ENCODE measurements at places on chromosomes 6 and 20. TPM values are rescaled to one million over a fixed set of nuclear protein-coding genes. Genes with fewer than 3 reads are reported as not detected.

DNA sequence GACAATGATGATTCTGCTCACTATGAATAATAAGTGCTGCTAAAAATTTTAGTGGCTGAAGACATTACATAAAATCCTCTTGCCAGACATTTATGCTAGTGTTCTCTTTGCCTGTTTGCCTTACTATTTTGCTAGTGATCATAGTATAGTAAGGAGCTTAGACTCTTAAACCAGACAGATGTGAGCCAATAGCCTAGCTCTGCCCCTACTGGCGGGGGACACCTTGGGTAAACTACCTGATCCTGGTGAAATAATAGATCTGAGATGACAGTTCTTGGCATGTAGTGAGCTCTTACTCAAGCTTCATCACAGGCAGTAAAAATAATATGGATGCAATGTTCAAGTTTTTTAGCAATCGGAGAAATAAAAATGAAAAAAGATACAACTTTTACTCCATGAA is 18.8 kb downstream of the ENPP3 start:
- H3K4me1 ChIP-seq = peaks cover 3% of the 10 kb centered on the region
- no peak overlapping the region for H3K4me3 ChIP-seq
- H3K36me3 ChIP-seq = no peaks in the 10 kb centered on the region
- no peaks in the 10 kb centered on the region for H3K27me3 ChIP-seq
- no peak overlapping the region for H3K27ac ChIP-seq
- DNase-seq = no peak

DNA sequence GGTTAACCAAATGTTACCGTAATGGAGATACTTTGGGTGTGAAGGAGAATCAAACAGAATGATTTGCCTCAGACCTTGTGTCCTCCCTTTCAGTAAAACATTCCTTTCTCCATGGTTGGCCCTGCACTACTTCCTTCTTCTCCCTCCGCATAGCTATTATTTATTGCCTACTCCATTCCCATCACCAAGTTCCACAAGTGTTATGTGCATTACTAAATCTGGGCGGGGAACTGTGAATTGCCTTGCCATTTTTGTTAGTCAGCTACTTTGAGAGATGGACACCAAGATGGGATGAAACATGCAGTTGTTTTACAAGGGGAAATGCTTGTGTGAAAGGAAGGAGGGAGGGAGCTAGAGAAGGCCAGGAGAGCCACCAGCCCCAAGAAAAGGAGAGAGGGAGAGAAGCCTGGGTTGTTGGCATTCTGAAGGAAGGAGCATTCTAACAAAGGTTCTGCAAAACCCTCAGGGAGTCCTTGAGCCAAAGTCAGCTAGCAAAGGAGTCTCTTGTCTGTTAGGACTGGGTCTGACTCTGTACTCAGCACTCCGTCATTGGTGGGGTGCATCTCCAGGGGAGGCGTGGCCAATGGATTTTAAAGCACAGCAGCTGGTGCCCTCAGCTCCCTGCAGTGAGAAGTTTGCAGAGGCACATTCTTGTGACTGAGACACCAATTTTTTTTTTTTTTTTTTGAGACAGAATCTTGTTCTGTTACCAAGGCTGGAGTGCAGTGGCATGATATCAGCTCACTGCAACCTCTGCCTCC is 83.6 kb upstream of the CHD6 start:
- DNase-seq = no peak
- H3K27me3 ChIP-seq = no peaks in the 10 kb centered on the region

- no peak overlapping the region for H3K4me3 ChIP-seq
- no peaks in the 10 kb centered on the region for H3K4me1 ChIP-seq
- H3K27me3 ChIP-seq = no peaks in the 10 kb centered on the region
- H3K27ac ChIP-seq = no peak overlapping the region
These were observed 4.4 kb downstream of the PPIL6 start for GRCh38 chr6:109436041-109436440.

DNA sequence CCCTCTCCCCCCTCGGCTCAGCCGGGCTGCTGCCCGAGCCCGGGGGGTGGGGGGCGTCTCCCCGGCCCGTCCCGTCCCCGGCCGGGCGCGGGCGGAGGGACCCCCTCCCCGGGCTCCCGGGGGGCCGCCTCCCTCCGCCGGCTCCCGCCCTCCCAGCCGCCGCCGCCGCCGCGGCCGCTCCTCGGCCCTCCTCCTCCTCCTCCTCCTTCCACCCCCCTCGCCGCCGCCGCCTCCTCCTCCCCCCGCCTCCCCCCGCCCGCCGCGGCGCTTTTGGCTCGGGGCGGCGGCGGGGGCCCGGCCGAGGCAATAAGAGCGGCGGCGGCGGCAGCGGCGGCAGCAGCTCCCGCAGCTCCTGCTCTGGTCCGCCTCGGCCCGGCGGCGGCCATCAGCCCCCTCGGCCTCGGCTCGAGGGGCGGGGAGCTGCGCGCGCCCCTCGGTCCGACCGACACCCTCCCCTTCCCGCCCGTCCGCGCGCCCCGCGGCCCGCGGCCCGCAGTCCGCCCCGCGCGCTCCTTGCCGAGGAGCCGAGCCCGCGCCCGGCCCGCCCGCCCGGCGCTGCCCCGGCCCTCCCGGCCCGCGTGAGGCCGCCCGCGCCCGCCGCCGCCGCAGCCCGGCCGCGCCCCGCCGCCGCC is 38.7 kb downstream of the GNAS start:
- peaks cover 12% of the 10 kb centered on the region for H3K4me1 ChIP-seq
- no peaks in the 10 kb centered on the region for H3K36me3 ChIP-seq
- peak overlapping the region; percentile 82 for H3K4me3 ChIP-seq
- H3K27ac ChIP-seq = peak overlapping the region; percentile 59
- H3K27me3 ChIP-seq = peaks cover 3% of the 10 kb centered on the region

DNA sequence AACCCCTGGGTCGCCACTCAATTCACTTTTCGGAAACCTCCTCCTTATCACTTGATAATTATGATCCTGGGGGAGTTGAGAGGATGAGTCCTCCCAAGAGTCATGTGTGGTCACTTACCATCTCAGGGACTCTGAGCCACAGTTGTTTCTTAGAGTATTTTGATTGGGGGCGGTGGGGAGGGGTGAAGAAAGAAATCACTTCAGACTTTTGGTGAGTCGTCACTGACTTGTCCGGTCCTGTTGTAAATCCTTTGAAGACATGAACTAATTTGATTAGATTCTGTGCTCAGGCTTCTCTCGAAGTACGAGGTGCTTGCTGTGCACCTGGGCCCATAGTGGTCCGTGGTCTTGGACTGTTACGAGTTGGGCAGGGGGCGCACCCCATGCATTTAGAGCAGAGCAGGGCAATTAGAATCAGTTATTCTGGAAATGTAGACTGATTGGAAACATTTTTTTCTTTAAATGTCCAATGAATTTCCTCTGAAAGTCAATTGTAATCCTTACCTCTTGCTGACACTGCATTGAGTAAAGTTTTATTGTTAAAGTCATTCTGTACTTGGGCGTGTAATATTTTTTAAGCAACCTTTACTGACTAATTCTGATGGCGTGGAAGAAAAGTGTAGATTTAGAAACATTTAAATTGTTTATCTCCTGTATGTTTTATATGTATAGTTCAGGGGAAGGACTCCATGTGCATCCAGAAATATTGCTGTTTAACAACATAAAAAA is 173.4 kb downstream of the SLC16A10 start:
- H3K4me3 ChIP-seq = no peak overlapping the region
- no peaks in the 10 kb centered on the region for H3K36me3 ChIP-seq
- H3K4me1 ChIP-seq = peaks cover 8% of the 10 kb centered on the region
- DNase-seq = peak; percentile 35

DNA sequence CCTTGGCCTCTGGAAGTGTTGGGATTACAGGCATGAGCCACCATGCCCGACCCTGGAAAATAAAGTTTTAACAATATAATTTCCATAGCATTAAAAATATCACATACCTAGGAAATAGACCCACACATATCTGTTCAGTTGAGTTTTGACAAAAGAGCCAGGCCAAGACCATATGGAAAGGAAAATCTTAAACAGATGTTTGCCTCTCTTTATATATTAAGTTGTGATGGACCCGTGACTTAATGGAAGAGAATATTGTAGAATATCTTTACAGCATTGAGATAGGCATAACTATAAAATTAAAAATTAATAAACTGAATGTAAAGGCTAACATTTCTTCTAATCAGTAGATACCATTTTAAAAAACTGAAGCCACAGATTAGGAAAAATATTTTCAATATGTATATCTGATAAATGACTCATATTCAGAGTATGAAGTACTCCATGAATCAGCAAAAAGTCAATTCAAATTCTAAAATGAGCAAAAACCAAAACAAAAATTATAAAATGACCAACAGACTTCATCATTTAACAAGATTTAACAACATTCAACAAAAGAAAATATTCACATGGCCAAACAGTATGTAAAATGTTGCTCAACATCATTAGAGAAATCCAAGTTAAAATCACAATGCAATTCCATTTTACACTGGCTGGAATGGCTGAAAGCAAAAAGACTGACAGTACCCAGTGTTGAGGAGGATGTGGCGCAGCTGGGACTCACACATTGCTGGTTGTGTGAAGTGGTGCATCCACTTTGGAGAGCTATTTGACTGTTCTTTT is 43.3 kb downstream of the GTF2H5 start:
- peaks cover 6% of the 10 kb centered on the region for H3K4me1 ChIP-seq
- H3K4me3 ChIP-seq = no peak overlapping the region
- peak overlapping the region; percentile 89 for H3K27ac ChIP-seq
- no peaks in the 10 kb centered on the region for H3K27me3 ChIP-seq
- peak; percentile 47 for DNase-seq

- no peaks in the 10 kb centered on the region for H3K4me1 ChIP-seq
- H3K27me3 ChIP-seq = no peaks in the 10 kb centered on the region
- peak; percentile 14 for DNase-seq
- no peaks in the 10 kb centered on the region for H3K36me3 ChIP-seq
- no peak overlapping the region for H3K4me3 ChIP-seq
These were observed 35.5 kb upstream of the BMP2 start for GRCh38 chr20:6732001-6732447.

GRCh38 chr6:137084865-137085617 is 40.3 kb upstream of the IL20RA start:
- H3K27me3 ChIP-seq = no peaks in the 10 kb centered on the region
- H3K4me3 ChIP-seq = no peak overlapping the region
- no peak overlapping the region for H3K27ac ChIP-seq
- H3K4me1 ChIP-seq = no peaks in the 10 kb centered on the region
- no peaks in the 10 kb centered on the region for H3K36me3 ChIP-seq

DNA sequence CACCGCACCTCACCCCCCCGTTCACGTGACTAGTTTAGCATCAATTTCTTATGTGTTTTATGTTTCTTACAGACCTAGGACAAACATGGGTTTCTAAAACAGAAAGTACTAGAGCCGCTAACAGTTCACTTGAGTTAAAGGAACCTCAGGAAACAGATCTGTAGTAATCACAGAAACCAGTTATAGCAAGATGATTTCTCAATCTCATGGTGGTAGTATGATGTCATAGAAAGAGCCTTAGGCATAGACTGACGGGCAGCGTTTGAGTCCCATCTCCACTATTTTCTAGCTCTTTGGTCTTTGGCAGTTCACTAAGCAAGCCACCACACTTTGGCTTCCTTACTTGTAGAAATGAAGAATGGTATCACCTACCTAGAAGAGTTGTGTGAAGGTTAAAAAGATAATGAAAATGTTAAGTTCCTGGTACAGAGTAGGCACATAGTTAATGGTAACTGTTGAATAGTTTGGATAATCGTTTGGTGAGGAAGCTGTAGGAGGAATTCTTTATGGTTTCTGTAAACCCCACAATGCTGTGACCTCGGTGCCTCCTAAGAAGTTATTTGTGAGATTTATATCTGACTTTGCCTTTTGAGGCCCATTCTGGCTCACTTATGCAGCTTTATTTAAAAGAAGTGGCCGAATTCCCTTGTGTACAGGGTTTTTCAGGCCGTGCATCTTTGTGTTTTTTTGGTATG is 21.3 kb downstream of the CTNNBL1 start:
- H3K27me3 ChIP-seq = no peaks in the 10 kb centered on the region
- no peaks in the 10 kb centered on the region for H3K36me3 ChIP-seq
- peak; percentile 20 for DNase-seq
- no peaks in the 10 kb centered on the region for H3K4me1 ChIP-seq
- H3K27ac ChIP-seq = no peak overlapping the region
- no peak overlapping the region for H3K4me3 ChIP-seq

DNA sequence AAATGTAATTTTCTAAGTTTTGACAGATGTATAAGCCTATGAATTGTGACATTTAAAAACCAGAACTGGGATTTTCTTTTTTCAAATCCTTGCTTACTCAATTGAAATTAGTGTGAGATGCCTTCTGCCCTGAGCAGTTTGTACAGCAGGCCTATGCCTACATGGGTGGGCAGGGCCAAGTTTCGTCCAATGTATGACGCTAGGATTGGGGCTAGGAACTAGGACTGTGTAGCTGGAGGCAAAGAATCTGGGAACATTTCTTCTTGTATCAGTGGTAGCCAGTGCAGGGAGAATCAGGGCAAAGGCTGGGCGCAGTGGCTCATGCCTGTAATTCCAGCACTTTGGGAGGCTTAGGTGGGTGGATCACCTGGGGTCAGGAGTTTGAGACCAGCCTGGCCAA is 3.9 kb upstream of the PTPRA start:
- H3K27me3 ChIP-seq = no peaks in the 10 kb centered on the region
- H3K4me1 ChIP-seq = peaks cover 5% of the 10 kb centered on the region
- H3K27ac ChIP-seq = no peak overlapping the region
- no peak for DNase-seq
- H3K4me3 ChIP-seq = no peak overlapping the region
- H3K36me3 ChIP-seq = peaks cover 3% of the 10 kb centered on the region

DNA sequence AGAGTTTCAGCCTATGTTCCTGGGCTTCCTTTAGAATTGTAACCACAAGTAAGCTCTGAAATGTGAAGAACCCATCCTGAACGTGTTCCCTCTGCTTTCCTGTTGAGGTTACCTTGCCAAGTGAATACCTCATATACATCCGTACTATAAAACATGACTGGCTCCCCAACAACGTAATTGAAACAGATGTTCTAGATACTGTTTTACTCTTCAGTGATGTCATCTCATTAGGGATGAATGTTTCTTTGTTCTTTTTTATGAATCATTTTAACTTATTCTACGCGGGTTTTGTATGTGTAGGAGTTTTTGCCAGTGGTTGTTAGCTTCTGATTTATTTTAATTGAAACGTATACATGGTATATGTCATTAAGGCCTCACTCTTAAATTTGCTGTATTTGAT is 166.8 kb downstream of the SAMD5 start:
- H3K27me3 ChIP-seq = no peaks in the 10 kb centered on the region
- peak; percentile 94 for DNase-seq
- no peaks in the 10 kb centered on the region for H3K4me1 ChIP-seq
- no peaks in the 10 kb centered on the region for H3K36me3 ChIP-seq

DNA sequence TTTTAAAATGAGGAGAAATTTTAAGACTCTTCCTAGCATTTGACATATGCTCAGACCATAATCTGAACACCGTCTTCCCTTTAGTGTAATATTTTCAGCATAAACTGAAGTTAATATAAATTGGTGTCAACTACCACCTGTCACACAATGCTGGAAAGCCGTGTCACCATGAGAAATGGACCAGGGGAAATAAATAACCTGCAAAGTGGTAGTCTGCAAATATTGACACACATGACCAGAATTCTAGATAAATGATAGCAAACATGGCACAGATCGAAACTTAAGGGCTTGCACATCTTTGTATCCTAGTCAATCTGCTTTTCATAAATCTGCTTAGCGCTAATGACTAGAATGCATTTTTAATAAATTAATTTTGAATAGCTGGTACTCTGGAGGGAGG is 191.9 kb downstream of the CD83 start:
- H3K27me3 ChIP-seq = no peaks in the 10 kb centered on the region
- no peak overlapping the region for H3K27ac ChIP-seq
- no peak overlapping the region for H3K4me3 ChIP-seq
- DNase-seq = no peak
- H3K4me1 ChIP-seq = no peaks in the 10 kb centered on the region

The SLC16A10 gene
- not detected for polyA plus RNA-seq

The LZTS3 gene
- polyA plus RNA-seq = 2.6 TPM

The CST2 gene
- polyA plus RNA-seq = 0.12 TPM

The EDN3 gene
- polyA plus RNA-seq = not detected

The CALHM4 gene
- polyA plus RNA-seq = not detected

The KLC4 gene
- polyA plus RNA-seq = 7.2 TPM

The SIGLEC1 gene
- polyA plus RNA-seq = not detected

The RFX6 gene
- polyA plus RNA-seq = not detected

The PGC gene
- not detected for polyA plus RNA-seq

The TCP11 gene
- 0.16 TPM for polyA plus RNA-seq
